CD4-positive, alpha-beta T cell treated with Interleukin-15 for 4 hours (primary cell): ENCODE measurements at places on chromosomes 12 and 14.

GRCh38 chr14:52801014-52801712, 9.8 kb upstream of the GNPNAT1 start:
- no peak for DNase-seq

DNA sequence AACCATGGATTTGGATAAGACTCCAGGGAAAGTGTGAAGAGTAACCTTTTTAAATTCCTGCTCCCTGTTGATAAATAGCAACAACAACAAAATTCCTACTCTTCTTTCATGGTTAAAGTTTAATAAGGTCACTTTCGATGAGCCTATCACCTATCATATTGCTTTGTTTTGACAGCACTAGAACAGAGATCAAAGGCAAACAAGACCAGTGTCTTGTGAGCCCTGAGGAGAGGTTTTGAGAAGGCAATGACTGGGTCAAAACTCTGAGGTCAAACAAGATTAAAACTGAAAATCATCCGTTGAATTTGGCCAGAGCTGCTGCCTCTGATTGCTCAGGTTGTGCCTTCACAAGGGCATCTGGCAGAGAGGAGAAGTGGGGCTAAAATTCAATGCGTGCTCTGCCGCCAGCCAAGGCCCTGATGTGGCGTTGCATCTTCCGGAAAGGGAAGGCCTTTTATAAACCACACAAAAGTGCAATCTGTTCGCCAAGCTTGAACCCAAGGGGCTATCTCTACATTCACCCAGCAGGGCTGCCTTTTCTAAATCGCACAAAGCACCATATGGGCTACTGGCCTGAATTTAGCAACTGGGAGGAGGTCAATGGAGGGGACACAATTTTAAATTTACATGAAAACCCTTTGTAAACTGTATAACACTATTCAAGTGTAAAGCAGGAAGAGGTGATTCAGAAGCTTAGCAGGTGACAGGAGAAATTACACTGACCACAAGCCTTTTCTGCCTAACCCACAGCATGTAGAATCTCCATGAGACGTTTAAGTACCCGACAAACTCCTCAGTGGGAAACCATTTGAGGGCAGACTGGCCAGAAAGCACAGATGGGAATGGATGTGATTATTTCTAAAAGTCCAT, 140.8 kb downstream of the DAD1 start:
- no peak for DNase-seq

GRCh38 chr12:69916544-69917235, 91.7 kb downstream of the MYRFL start:
- DNase-seq, result no peak

- no peak for DNase-seq
These were observed 51.9 kb upstream of the TSPAN11 start for GRCh38 chr12:30874455-30875321.

GRCh38 chr12:131832321-131833231, 4.4 kb downstream of the MMP17 start:
- DNase-seq, result no peak

DNA sequence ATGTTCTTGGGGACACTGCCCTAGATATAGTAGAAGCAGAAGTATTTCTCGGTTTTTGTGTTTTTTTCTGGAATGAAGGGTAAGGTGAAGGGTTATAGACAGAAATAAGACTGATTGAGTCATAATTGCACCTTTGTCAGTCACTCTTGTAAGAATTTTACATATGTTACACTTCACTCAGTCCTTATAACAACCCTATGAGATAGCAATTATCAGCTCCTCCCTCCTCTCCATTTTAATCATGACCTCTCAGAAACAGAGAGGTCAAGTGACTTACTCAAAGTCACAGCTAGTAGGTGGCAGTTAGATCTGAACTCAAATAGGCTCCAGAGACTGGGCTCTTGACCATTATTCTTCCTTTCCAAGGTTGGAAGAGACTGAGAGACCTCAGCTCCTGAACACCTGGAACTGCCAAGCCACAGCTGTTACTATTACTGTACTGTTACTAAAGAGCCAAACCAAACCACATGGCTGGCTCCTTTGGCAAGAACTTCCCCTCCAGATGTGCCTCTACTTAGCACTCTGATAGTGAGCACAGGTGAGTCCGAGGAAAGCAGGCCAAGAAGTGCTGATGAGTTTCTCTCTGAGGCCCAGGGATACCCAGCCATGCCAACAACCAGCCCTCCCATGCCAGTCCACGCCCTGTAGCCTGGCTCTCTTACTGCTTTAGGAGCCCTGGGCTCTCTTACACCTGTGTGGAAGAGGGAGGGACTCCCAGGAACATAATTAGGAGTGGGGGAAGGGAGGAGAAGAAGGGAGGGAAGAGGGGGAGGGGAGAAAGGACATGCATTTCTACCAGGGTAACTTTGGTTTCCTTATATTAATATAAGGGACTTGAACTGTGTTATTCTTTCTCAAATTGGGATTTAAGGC, 121.3 kb downstream of the CRADD start:
- DNase-seq, result no peak

GRCh38 chr12:5432011-5432400, at the start of gene NTF3:
NTF3 (plus strand) TSS chr12:5432108; CDS start chr12:5432325, 217 bp downstream.
- DNase-seq, result no peak

DNA sequence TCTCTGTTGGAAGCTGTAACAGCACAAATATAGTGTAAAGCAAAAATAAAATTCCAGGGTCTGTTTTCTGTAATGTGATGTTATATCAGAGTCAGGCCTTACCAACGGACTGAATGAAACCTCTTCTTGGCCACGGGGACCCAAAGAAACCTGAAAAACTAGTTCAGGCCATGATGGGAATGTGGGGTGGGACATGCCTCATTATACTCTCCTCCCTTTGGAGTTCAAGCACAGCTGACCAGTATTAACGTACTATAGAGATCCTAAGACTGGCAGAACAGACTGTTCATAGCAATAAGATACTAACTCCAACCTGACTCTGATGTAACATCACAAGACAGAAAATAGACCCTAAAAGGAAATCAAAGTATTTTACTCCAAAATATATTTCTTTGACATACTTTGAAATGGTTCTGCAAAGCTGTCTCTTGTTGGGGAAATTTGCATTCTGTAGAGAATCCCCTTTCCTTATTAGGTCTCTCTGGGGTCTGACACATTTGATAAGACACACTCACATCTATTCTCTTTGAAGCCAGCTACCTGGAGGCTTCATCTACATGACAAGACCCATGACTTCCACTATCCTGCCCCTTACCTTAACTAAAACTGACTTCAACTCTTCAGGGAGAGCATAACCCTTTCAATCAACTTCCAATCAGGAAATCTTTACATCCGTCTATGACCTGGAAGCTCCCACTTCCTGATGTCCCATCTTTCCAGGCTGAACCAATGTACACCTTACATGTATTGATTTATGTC, 444.6 kb downstream of the SOX5 start:
- no peak for DNase-seq

DNA sequence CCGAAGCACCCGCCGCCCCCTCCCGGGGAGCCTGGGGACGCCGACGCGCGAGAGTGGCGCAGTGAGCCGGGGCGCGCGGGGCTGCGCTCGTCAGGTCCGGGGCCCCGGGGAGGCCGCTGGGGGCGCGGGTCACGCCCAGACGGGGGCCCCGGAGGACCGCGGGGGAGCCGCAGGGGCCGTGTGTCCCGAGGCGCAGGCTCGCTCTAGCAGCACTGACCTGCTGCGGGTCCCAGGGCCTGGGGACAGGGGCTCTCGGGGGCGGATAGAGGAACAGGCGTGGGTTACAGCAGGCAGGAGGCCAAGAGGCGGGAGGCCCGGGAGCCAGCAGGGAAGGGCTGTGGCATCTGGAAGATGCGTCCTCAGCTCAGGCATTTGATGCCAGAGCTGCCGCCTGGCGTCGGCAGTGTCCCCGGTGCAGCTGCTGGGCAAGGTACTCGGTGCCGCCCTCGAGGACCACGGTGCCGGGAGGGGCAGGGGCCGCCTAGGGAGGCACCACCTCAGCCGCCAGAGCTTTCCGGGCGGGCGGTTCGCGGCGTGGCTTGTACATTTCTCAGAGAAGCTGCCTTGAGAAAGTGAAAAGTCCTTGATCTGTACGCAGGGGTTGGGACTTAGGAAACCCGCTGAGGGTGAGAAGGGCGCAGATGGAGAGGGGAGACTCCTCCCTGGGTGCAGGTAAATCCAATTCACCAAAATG, 1.2 kb downstream of the WNT5B start:
- peak; percentile 11 for DNase-seq

DNA sequence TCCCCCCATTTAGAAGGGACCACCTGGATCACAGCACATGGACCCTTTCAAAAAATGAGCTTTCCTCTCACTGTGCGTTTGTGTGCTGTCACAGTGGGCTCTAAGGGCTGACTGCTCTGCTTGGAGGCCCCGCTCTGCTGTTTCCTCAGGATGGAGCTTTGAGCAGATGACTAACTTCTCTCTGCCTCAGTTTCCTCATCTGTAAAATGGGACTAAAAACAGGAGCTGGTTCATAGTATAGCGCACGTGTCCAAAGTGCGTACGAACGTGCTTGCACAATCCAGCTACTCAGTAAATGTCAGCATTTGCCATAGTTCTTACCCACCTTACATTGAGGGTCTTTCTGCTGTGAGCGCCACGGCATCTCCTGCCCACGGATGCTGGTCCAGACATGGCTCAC, 12.7 kb upstream of the DNAH10 start:
- DNase-seq, result no peak

GRCh38 chr12:79143803-79144202, 279.2 kb downstream of the SYT1 start:
- no peak for DNase-seq

- DNase-seq, result no peak
These were observed 32.1 kb downstream of the ZFYVE26 start for GRCh38 chr14:67784244-67784823.

GRCh38 chr12:98741556-98742265, 96.6 kb downstream of the APAF1 start:
- no peak for DNase-seq

DNA sequence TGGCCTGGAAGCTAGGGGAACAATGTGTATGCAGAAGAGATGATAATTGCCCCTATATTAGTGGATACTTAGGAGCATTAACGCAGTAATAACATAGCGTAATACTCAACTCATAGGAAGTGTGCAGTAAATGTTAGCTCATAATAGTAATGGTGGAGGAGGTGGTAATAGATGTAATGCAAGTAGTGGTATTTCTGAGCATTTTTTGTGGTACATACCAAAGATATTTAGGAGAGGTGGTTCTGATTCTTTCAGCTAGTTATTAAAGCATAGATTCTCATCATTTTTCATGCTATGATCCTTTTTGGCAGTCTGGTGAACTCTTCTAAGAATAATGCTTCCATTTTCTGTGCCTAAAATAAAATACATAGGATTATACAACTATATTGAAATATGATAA, 233.1 kb downstream of the PTPRO start:
- DNase-seq, result no peak

- DNase-seq, result no peak
These were observed 77.6 kb downstream of the ZFP36L1 start for GRCh38 chr14:68714991-68715924.

DNA sequence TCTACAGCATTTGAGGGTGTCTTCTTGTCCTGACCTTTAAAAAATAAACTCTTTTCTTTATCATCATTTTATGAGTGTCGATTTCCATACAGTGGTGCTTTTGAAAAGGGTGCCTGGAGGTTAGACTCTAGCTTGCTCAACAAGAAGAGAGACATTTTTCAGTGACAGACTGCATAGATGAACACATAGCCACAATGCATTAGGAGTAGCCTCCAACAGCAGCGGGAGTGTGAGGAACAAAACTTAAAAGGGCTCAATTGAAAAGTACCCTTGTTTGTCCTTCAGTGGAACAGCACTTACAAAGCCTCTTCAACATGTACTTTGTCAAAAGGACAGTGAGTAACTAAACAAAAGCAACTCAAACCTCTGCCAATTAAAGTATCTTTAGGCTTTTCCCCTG, 119.3 kb downstream of the SOX5 start:
- DNase-seq, result no peak

- DNase-seq, result no peak
These were observed 154.3 kb downstream of the TSPAN9 start for GRCh38 chr12:3231399-3231876.

- DNase-seq, result no peak
These were observed 206.4 kb downstream of the PIK3C2G start for GRCh38 chr12:18467620-18468245.

GRCh38 chr14:75833326-75834020, 148.3 kb downstream of the TGFB3 start:
- no peak for DNase-seq

DNA sequence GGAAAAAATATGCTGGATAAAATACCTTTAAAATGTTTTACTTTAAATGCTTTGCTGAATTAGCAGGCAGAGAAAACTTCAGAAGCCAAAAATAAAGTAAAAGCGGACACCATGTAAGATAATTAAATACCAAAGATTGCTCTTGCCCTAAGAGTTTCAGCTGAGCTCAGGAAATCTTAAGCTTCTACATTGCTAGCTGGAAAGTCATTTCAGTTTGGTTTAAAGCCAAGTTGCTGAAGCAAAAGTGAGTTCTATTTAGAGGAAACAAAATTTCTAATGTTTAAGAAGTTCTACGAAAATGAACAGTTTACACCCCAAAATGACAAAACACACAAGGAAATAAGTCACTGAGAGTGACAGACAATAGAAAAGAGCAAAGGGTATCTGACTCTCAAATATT, 310.0 kb downstream of the ADAMTS20 start:
- no peak for DNase-seq

- peak; percentile 36 for DNase-seq
These were observed 1.0 kb upstream of the SLC38A2 start for GRCh38 chr12:46373301-46374296.

DNA sequence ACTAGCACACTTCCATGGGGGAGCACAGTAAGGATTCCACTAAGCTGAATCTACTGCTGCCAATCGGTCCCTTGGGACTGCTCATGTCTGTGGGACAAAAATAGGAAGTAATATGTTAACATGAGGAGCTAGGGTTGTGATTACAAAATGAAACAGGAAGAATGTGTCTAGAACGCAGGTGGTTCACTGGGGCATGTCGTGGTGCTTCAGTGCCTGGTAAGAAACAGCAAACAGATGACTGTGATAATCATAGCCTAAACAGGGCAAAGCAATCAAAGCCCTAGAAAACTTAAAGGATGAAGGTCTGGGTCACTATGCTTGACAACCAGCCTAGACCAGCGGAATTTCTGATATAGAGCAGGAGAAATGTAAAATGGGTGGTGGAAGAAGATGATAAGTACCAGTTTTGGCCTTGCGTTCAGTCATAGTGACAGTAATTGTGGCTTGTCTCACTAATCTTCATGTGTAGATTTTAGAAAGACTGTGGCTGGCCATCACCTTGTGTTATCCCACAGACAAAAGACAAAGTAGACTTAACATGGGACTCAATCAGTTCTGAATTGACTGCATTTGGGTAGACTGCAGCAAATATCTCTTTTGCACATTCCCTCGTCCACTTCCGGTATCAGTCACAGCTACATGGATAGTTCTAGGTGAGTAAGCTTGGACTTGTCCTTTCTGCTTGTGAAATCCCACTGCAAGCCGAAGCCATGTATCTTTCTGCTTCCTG, 51.4 kb downstream of the WASHC3 start:
- no peak for DNase-seq

DNA sequence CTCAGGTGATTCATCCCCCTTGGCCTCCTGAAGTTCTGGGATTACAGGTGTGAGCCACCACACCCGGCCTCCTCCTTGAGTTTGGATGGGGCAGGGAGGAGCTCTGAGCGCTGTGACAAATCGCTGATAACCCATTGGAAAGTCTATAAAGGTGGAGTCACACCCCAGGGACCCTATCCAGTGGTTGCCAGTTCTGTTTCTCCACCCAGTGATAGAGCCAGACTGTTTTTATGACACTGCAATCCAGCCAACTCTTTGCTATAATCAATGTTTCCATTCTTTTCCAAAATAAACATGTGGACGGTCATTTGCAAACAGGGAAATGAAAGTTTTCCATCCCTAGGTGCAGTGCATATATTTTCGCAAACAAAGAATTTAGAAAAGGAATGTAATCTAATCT, 142.0 kb upstream of the PELI2 start:
- DNase-seq, result no peak

GRCh38 chr14:32211068-32211404, 8.0 kb upstream of the RNU6-8 start:
- no peak for DNase-seq
